ENCODE measurements at places on chromosomes 6 and 20.

DNA sequence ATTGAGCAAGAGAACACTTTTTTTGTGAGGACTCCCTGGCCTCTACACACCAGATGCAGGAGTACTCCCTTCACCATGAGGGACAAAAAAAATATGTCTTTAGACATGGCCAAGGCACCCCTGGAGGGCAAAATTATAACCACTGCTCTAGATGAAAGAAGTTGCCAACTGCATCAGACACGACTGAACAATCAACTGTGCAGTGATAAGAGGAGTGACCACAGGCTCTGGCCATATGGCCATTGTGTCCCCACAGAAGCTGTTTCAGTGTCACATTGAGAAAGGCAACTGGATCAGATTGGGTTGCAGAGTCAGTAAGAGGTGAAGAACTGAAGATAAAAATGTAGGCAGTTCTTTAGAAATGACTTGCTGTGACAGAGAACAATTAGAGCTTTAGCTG, 85.7 kb downstream of the C6orf118 start:
- DNase-seq = no peak

- DNase-seq = no peak
These were observed 164.6 kb downstream of the BCKDHB start for GRCh38 chr6:80271074-80271473.

GRCh38 chr6:140985679-140986275, 1146.9 kb upstream of the GJE1 start:
- no peak for DNase-seq

GRCh38 chr6:41100871-41101287, 28.1 kb downstream of the NFYA start:
- DNase-seq = no peak

DNA sequence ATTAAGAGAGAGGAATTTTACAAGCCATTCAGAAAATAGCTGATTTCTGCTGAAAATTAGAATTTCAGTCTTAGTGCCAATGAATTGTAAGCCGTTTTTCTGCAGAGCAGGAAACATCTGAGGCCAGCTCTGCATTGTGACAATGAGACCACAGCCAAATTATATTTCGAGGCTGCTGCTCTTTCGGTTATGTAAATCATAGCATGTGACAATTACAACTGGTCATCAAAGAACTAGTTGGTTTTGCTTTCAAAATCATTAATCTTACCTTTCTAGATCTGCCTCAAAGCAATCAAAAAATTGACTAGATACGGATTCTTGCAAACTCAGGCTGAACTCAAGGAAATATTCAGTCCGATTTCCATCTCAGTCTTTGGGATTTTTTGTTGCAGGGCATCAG, 33.4 kb upstream of the INSM1 start:
- DNase-seq = peak; percentile 1

- DNase-seq = no peak
These were observed 144.5 kb downstream of the SYCP2 start for GRCh38 chr20:59788811-59789397.

- DNase-seq = no peak
These were observed 165.0 kb downstream of the SMOC2 start for GRCh38 chr6:168605964-168606363.
